ENCODE measurements at places on chromosomes 16 and 17.

GRCh38 chr17:57902117-57902799 lies 52.4 kb upstream of the MRPS23 start:
- no peak for DNase-seq

- peak; percentile 22 for DNase-seq
Measured at GRCh38 chr17:4833941-4834680, 971 bp downstream of the MINK1 start.

- no peak for DNase-seq
Measured at GRCh38 chr17:72307836-72308235, 187.0 kb downstream of the SOX9 start.

DNA sequence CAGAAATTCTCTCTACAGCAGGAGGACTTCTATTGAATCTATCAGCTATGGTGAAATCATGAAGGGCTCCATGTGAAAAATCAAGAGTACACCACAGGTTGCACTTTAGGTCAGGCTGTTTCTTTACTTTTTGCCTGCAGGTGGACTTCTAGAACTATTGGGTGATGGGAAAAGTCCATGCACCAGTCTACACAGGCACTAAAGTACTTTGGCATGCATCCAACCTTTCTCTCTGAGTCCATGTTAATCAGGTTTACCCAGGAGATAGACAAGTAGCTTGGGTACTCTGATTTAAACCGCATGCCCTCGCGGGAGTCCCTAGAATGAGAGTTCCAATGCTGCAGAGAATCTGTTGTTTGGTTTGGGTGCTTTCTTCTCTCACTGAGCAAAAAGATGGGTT lies 9.1 kb upstream of the ANKFN1 start:
- no peak for DNase-seq

DNA sequence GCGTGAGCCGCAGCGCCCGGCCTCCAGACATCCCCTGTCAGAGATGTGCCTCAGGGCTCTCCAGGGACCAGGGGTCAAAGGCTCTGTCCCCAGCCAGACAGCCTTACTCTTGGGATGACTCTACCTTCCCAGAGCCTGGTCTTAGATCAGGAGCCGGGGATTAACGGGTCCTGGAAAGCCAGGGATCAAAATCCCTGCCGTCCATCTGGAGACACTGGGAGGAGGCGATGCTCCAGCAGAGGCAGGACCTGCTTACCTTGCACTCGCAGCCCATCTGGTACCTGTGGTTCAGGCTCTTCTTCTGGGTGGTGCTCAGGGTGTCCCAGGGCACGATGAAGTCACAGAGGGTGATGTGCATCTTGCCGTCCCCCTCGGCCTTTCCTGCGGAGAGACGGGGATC lies 16.7 kb upstream of the USP36 start:
- DNase-seq, result no peak

DNA sequence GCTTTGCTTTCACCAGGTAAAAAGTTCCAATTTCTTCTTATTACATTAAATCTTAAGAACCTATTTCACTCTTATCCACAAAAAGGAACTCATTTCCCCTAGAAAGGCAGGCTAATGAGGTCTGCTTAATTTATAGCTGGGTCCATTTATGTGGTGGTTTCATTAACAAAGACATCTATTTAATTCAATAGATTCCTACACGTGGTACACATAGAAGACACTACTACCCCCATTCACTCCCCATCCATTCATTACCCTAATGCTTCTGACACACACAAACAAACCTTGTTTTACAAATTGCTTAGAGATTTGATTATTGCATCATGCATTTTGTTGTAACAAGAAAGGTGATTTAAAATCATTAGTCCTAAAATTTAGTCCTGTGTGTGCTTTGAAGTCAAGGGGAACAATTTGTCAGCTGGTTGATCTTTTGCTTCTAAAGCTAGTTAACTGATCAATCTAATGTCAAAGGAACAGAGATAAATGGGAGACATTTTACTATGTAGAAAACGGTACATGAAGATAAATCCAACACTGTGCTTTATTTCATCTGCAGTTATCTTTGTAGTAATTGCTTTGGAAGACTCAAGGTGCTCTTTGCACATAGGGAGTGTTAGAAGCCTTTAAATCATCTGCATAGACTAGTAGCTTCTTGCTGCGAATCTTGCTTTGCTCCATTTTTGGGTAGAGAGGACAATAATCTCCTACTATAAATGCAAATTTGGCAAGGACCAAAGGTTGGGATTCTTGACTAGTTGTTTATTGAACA lies 379.2 kb downstream of the CDH11 start:
- no peak for DNase-seq

GRCh38 chr17:44875761-44876160 lies 23.5 kb downstream of the EFTUD2 start:
- DNase-seq, result no peak

DNA sequence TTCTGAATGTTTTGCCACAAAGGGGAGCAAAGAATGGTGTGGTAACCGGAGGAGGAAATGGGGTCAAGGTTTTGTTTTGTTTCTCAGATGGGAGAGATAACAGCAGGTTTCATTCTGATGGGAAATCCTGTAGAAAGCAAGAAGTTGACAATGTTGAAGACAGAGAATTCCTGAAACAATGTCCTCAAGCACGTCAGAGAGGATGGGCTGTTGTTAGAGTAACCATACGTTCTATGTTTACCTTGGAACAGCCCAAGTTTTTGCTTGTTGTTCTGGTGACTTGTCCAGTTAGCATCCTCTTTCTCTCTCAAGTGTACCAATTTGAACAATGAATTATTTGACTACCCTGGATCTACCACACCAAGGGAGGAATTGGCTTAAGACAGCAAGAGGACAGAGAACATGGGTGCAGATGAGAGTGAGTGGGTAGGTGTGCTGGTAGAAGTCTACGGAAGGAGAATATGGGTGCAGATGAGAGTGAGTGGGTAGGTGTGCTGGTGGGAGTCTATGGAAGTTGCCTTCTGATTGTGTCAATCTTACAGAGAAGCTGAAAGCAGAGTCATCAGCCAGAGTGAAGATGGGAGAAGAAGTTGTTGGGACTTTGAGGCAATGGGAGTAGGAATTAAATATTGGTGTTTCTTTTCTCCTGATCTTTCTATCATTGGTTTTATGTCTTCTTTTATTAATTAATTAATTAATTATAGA lies 14.8 kb upstream of the NSRP1 start:
- no peak for DNase-seq

DNA sequence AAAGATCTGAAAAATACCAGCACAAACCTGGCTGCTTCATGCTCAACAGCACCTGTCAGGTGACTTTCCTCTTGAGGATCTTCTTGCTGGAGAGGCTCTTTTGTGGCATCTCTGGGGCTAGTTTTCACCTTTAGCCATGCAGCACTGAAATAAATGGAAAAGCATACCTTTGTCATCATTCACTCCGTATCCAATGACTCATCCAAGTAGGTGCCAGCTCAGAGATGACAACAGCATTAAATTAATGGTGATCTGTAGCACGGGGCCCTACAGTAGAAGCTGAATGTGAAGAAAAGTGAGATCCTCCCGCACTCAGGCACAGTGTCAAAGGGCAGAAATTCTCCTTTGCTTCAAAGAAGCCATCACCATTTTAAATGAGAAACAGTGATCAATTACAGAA lies 32.2 kb downstream of the KIAA0753 start:
- no peak for DNase-seq

- no peak for DNase-seq
Measured at GRCh38 chr17:65041518-65041917, 15.0 kb downstream of the GNA13 start.

DNA sequence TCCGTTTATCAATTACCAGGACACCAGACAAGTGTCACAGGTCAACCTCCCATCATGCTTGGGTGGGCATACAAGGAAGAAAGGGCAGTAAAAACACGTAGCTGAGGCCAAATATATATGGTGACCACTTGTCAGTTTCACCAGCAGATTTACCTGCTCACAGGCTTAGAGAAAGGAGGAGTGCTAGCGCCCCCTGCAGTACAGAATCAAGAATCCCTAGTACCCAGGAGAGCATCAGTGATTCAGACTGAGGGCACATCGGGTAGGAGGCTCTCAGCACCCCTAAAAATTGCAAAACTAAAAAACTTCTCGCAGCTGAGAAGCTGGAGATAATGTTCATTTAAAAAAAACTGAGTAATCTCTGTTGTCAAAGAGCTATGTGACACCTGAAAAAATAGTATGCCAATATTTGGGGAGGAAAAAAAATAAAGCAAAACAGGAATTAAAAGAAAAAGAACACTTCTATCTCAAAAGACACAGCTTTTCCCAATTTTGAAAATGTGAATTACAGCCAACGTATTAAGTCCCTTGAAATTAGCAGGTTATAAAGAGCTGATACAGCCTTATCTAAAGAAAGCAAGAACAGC lies 21.2 kb upstream of the MON1B start:
- peak; percentile 53 for DNase-seq

DNA sequence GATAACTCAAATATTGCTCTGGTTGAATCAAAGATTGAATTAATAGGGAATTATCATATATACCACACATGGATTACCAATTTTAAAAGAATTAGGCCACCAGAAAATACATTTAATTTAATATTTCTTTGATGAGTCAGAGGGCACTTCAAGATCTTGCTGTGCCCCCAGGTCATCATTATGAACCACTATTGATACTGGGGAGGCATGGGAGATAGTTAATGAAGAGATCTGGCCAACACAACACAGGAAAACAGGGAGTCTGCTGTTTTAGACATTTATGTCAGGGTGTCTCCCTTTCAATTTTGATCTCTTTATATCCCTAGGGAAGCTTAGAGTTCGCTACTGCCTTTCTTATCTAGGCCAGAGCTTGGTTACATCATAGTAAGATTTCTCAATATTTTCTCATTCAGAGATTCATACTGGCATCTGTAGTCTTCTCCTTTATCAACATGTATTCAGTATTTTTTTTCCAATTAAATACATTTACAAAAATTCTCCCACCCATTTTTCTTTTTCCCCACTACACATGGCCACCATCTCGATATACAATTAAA lies 158.3 kb upstream of the ZFHX3 start:
- no peak for DNase-seq

GRCh38 chr17:31074772-31075555 lies 19.8 kb upstream of the NF1 start:
- DNase-seq, result no peak

DNA sequence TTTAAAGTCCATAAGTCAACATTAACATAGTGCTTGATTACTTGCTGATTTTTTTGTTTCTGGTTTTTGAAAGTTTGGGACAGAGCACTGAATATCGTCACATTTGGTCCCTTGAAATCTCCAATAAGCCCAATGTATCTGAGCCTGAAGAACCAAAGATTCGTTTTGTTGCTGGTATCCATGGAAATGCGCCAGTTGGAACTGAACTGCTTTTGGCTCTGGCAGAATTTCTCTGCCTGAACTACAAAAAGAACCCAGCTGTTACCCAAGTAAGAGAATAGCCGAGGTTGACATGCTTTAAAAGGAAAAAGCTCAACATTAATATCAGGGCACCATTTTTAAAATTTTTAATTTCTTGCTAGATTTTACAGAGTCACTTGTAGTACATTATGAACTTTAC lies 27.7 kb upstream of the GOSR1 start:
- DNase-seq, result no peak

DNA sequence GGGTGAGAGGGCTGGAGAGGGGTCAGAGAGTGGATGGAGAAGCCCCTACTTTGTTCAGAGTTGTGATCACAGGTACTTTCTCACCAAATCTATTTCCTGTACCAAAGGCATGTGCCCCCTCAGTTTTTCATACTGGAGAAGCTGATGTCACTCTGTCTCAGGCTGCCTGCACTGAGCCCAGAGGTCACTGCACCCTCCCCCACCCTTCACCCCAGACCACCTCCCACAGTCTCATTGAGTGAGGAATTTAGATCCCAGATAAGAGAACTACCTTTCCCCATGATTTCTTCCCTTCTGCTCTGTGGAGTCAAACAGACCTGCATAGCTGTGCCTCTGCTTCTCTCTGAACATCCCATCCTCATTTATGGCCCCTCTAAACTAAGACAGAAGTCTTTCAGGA lies 140.0 kb upstream of the IRX6 start:
- DNase-seq, result no peak

GRCh38 chr16:85569615-85570212 lies 43.4 kb upstream of the GSE1 start:
- DNase-seq, result peak; percentile 51

GRCh38 chr17:50328363-50329325 lies 17.3 kb upstream of the XYLT2 start:
- DNase-seq, result no peak

DNA sequence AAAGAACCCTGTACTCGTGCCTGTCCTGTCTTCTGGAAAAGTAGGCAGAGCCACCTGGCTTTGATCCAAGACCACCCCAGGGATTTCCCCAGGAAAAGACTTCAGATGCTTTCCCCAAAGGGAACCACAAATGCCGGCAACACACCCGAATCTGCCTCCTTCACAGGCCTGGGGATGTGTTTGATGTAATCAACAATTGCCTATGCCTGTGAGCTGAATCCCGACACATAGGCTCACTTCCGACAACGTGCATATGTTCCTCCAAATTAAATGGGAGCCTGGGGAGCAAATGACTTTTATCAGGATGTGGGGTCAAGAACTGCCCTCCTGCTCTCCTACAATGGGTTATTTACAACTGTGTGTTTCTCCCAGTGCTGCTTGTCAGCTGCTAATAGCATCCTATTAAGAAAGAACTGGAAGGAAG lies 535.2 kb upstream of the CDH11 start:
- no peak for DNase-seq

DNA sequence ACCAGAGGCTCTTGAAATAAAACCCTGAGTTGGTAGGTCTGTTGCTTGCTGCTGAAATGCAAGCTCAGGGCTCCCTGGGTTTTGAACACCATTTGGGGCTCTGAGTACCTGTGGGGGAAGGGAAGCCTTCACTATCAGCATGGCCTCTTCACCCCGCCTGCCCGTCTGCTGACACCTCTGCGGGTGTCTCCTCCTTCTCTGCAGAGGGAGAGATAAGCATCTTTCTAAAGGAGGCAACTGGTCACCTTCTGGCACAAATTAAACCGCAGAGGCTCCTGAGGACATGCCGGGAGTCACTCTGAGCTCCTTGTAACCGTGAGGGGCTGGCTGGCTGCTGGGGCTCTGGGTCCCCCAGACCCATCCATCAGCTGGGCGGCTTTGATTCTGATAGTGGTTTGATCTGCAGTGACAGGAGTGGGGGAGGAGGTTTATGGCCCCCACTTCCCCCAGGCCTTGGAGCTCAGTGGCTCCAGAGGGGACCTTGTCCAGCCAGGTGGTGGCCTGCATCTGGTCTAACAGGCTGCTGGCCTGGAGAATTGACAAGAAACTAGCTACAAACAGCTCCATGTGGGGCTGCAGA lies 123.5 kb downstream of the IRF8 start:
- no peak for DNase-seq

DNA sequence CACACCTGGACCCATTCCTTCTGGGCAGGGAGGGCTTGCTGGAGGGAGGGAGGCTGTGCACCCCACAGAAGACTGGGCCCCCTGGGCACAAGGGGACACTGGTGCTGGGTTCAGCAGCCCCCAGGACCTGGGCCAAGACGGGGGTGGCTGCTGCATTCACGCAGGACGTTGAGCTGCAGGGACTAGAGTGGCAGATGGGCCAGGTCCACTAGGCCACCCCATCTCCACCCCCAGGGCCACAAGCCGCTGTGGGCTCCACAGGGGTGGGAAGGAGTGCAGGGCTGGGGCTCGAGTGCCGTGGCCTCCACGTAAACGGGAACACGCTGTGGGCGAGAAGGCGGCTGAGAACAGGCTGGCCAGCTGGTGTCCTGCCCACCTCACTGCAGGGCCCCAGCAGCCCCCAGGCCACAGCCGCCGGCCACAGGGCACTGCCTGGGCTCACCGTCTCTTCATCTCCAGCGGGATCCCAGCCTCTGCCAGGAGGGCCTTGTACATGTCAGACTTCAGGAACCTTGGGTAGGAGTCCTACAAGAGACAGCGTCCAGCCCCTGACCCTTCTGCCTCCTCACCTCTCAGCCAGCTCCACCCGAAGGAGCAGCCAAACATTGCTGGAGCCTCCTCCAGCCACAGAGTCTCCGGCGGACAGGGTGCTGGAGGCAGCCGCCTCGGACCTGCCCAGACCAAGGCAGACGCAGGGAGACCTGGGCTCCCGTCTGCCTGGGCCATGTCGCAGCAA lies 6.5 kb downstream of the RGS11 start:
- no peak for DNase-seq

Data from activated CD4-positive, alpha-beta memory T cell treated with anti-CD3 and anti-CD28 coated beads, Interleukin-2, amount 10 ng/mL, durations not matched to agents 7 days and 5 days (primary cell).